ENCODE measurements at places on chromosomes 1 and 21.
A peak's percentile ranks its signal among the peaks of the same experiment; 100 is the strongest.

DNA sequence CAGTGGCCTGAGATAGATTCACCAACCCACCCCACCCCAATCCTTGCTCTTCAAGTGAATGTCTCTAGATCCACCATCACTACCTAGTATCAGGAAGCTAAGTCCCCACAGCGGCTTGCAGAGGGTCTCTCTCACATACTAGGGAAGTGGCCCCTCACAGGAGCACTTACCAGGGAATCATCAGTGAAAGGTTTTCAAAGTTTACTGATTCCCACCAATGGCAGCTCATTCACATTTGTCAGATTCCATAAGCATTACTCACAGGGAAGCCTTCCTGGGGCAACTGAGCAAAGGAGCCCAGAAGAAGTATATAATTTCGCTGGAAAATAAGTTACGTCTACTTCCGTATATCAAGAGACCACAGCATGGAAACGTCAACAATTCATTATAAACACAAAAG lies 120.8 kb downstream of the GREM2 start:
- no peak for DNase-seq

- no peak for DNase-seq
Observed at GRCh38 chr1:170711682-170712081, 47.8 kb downstream of the PRRX1 start.

DNA sequence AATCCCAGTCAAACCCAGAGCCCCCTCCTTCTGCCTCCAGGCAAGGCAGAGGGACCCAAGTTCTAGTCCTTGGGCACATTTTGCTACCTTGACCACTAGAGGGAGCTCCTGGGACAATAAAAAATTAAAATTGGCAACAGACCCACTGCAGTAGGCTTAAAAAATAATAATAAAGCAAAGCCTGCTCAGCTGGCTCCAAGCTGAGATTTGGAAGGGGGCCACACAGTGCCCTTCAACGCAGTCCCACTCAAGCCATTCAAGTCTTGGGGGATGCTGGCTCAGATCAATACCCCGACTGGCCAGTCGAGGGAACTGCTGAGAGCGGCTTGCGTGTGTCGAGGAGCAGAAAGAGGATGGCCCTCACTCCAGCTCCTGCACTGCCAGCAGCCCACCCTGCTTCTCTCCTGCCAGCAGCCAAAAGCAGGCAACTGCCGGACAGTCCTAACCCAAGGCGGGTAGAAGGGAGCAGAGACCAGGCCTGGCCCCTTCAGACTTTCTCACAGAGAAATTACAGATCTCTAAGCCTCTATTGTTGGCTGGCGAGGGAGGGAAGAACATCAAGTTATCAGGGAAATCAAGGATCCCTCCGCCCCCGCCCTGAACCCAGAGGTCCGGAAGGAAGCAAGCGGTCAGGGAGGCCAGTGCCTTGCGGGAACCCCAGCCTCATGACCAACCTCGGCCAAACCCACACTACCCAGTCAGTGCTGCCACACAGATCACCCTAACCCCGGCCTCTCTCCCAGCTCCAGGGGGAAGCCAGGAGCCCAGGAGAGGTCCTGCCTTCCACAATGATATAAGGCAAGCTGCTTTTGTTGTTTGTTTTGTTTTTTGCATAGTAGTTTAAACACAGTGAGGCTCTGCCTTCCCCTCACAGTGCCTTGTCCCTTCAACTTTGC lies 4.9 kb upstream of the ALDH4A1 start:
- peak; percentile 31 for DNase-seq

GRCh38 chr1:241560146-241560848 lies 28.1 kb downstream of the KMO start:
- no peak for DNase-seq

- DNase-seq = no peak
Observed at GRCh38 chr1:206497774-206498173, 9.6 kb upstream of the RASSF5 start.

DNA sequence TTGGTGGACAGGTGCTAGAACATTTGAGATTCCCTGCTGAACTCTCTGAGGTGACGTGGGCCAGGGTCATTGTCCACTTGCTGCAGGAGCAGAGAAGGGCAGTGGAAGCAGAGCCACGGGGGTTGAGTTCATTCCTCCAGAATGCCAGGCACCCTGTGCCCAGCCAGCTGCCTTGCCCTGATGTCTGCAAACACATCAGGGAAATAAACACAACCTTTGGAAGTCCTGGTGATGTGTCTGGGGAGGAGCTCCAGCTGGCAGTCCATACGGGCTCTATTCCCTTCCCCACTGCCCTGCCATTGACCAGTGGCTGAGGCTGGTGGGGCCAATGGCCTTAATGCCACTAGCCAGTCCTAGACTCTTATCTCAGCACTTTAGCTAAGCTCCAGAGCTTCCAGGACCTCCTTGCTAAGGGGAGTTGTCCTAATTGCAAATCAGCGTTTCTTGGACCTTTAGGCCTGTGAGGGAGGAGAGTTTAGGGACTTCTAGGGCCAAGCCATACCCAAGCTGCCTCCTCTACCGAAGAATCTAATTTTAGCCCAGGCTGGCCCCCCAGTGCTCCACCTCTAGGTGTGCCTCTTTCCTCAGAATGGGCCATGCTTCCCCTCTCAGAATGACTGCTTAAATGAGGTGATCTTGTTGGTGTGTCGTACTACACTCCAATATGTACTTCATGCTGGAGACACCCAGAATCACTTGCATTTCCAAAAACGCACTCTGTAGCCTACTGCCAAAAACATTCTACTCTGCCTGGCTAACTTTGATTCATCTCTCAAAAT lies 25.9 kb upstream of the MFSD2A start:
- no peak for DNase-seq

GRCh38 chr1:43952731-43953346 lies 6.1 kb downstream of the IPO13 start:
- DNase-seq = no peak

DNA sequence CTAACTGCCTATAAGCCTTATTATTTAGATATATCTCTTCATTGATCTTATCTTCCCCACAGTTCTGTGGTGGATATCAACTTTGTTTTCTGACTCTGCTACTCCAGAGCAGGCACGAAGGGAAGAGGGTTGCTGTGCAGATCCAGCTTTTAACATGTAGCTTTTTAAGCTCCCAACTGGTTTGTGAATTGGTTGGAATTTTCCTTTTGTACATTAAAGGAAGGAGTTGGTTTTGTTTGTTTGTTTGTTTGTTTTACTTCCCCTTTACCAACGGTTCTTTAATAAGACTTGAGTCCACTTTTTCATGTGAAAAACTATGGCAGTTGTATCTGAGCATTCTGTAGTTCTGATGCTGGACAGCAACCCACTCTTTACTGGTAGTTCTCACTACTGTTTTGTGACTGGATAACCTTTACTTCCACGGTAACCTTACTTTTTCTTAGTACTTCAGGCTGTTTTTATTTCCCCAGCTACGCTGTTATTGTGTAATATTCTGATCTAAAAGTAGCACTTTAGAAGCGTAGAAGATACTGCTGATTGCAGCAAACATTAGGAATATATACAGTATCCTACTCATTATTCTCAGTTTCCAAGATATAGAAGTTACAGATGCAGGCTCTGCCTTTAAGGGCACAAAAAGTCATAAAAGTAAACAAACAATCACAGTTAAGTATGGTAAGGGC lies 1.6 kb downstream of the GNPAT start:
- no peak for DNase-seq

DNA sequence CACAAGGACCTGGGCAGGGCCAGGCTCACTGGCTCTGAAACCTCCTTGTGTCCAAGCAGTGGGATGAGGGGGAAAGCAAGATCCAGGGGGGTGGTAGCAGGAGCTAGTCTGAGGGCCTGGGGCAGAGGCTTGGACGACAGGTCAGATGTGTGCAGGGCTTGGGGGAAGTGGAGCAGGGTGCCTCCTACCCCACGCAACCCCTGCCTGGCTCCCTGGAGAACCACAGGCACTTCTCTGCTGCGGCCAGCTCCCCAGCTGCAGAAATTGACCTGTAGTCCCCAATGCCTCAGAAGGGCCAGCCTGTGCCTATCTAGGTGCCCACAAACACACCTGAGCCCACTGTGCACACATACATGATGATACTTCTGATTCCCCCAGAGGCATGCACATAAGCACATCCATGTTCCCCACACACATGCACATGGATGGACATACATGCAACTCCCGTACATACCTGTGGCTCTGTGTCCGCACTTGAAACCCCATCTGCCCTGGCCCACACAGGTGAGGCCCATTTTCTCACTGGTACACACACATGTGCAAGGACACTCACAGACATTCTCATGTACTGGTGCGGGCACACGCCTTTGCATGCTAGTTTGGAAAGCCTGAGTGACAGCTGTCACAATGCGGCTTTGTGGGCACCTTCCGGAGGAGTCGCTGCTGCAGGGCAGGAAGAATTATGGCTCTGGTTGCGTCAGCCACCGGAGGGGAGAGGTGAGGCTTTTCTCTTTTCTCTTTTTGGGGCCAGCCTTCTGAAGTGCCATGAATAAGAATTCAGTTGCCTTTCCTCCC lies 247.2 kb upstream of the CSF3R start:
- no peak for DNase-seq

- no peak for DNase-seq
Observed at GRCh38 chr21:32918478-32919120, 107.1 kb upstream of the OLIG2 start.

DNA sequence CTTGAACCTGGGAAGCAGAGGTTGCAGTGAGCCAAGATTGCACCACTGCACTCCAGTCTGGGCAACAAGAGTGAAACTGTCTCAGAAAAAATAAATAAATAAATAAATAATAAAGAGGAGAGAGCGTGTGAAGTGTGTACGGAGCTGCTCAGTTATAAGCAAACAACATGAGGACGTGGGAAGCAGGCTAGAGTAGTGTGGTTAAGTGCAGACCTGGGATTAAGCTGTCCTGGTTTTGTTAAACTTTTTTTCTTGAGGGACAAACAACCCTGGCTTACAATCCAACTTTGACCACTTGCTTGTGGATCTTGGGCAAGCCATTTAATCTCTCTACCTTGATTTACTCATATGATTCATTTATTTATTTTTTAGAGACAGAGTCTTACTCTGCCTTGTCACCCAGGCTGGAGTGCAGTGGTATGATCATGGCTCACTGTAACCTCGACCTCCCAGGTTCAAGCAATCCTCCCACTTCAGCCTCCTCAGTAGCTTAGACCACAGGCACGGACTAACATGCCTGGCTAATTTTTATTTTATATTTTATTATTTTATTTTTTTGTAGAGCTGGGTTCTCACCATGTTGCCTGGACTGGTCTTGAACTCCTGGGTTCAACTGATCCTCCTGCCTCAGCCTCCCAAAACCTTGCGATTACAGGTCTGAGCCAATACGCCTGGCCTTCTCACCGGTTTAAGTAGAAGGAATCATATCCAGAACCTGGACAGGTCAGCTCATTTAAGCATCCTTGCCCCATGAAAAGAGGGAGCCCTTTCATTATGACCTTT lies 52.7 kb downstream of the RPS6KA1 start:
- no peak for DNase-seq

- no peak for DNase-seq
Observed at GRCh38 chr1:42924851-42925760, 33.6 kb downstream of the SLC2A1 start.

- no peak for DNase-seq
Observed at GRCh38 chr1:188043536-188044245, 1214.9 kb downstream of the PLA2G4A start.

DNA sequence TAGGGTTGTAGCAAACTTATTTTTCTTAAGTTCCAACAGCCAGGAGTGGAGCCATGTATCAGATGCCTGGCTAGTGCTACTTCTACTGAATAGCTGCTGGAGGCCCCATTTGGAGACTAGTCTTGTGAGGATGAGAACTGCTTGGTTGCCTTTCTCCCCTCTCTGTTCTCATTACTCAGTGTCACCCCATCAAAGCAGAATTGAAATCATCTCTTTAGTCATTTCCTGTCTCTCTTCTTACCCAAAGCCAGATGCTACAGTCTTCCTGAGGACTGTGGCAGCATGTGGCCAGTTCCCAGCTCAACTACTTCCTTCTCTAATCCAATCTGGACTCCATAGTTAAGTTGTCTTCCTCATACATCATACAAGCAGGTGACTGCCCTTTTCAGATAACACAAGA lies 197.5 kb downstream of the BRINP2 start:
- DNase-seq = no peak

DNA sequence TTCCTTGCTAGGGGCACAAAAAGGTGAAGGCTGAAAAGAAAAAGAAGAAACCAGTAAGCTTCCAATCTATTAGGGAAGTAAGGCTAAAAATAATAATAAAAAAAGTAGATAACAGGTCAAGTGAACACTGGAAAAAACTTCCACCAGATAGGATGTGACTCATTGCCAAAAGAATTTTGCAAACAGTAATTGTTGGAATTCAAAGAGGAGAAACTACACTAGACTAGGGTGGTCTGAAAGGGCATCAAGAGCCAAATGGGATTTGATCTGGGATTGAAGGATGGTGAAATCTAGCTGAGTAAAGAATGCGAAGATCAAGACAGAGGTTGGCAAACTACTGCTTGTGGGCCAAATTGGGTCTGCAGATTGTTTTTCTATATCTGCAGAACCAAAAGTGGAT lies 6.0 kb upstream of the ST6GALNAC3 start:
- DNase-seq = no peak

GRCh38 chr1:115300087-115300876 lies 37.8 kb downstream of the NGF start:
- no peak for DNase-seq

DNA sequence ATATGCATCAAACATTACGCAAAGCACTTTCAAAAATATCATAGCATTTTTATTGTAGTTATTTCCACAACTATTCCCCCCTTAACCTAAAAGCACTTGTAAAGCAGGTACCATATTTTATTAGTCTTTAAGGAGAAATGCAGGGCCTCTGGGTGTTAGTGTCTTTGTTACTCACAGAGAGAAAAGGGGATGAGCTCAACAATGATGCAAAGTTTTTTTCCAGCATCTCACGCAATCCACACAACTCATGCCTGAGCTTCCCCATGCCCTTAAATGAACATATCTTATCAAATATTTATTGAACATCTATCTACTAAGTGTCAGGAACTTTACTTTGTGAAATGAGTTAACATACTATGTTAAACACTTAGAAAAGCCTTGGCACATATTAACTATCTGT lies 50.6 kb downstream of the BEND5 start:
- DNase-seq = no peak

- DNase-seq = no peak
Observed at GRCh38 chr1:78096017-78096416, 50.3 kb downstream of the GIPC2 start.

DNA sequence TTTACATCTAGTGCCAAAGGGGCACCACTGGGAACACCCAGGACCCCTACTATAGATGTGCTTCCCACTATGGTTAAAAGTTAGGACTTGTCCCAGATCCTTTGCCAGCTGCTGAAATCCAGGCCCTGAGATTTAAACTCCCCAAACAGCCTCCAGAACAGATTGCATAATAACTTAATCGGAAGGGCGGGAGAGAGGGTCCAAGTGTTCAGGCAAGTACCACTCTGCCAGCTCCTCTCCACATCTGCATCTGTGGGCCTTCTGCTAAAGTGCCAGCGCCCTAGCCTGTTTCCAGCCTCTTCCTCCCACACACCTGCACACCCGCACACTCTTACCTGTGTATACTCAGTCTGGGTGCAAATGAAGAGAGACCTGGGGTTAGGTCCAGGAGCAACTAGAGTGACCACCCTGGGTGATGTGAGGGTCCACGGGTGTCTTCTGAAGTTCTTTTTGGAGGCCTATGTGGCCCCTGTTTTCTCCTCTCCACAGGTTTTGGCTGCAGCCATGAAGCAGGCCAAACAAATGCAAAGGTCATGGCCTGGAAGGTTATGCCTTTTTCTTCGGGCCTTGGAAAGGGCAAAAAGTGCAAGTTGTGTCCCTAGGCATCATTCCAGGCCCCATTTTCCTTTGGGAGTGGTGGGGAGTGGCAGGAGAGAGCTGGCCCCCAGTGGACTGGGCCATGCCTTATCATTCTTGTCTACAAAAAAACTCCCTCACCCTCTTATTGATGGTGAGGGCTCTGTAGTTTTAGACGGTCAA lies 29.3 kb downstream of the KIRREL1 start:
- DNase-seq = no peak

Data from stimulated activated CD8-positive, alpha-beta memory T cell treated with anti-CD3 and anti-CD28 coated beads, Interleukin-7, amount 100 ng/mL, for 1 hour (primary cell).